ENCODE measurements at places on chromosomes 2 and 18.

DNA sequence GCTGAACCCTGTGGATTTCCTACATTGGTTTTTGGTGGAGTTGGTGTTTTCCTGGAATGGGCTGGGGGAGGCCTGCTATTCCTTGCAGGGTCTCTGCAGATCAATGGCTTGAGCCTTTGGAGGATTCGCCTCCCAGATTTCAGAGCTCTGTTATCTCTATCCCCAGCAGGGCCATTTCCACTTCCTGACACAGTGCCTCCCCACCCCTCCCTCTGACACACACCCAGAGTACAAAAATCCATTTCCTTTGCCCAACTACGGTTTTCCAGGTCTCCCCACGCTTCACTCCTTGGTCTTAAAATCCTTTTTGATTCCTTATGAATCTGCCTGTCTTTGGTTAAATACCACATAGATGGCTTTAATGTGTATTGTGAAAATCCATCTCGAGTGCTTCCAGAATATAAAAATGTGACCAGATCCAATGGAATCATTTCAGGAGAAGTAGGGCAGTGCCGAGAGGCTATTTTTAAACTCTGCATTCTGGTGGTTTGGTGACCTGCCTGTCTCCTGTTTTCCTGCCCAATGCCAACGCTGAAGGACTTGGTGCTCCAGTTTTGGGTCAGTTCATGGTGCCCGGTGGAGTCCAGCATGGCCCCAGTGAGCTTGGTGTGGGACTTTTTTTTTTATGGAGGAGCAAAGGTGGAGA, 60.9 kb downstream of the ARL4C start:
- DNase-seq: no peak

- DNase-seq: no peak
Measured at GRCh38 chr18:58754544-58755068, 83.3 kb downstream of the MALT1 start.

GRCh38 chr2:181399027-181399426, 58.2 kb upstream of the ITGA4 start:
- no peak for DNase-seq

GRCh38 chr2:228329282-228329681, 147.8 kb upstream of the SPHKAP start:
- DNase-seq: no peak

DNA sequence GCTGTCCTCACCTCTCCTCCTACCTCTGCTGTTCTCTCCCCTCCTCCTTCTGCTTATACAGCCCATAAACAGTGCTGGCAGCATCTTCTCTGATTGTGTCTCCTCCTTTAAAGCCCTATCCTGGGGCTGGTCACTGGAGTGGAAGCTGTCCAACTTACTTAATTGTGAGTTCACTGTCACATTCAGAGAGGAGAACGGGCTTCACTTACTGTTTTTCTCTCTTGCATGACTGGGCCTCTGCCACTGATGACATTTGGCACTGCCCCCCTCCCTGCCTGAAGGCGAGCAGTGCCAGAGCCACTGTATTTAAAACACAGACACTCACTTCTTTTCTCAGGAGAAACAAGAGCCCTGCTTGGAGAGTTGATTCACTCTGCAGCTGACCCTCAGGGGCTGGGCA, 12.3 kb downstream of the GAD1 start:
- DNase-seq: no peak
